CD4-positive, alpha-beta memory T cell (primary cell): ENCODE measurements at places on chromosomes 5 and 9. TPM values are rescaled to one million over a fixed set of nuclear protein-coding genes. Genes with fewer than 3 reads are reported as not detected.

DNA sequence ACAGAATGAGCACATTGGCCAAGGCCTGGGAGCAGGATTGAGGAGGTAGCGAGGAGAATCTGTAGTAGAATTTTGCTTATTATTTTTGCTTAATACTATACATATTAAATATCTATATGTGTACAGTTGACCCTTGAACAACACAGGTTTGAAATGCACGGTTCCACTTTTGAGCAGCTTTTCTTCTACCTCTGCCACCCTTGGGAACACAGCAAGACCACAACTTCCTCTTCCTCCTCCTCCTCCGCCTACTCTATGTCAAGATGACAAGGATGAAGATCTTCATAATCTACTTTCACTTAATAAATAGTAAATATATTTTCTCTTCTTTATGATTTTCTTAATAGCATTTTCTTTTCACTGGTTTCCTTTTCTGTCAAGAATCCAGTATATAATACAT is 541.4 kb downstream of the KCTD16 start:
- no peaks in the 10 kb centered on the region for H3K36me3 ChIP-seq
- no peaks in the 10 kb centered on the region for H3K4me1 ChIP-seq
- no peak for DNase-seq
- no peaks in the 10 kb centered on the region for H3K27me3 ChIP-seq
- H3K27ac ChIP-seq, result no peak overlapping the region

GRCh38 chr9:6307551-6308096 is 20.6 kb upstream of the TPD52L3 start:
- DNase-seq, result no peak
- no peaks in the 10 kb centered on the region for H3K36me3 ChIP-seq
- peaks cover 10% of the 10 kb centered on the region for H3K27me3 ChIP-seq
- no peak overlapping the region for H3K27ac ChIP-seq
- no peak overlapping the region for H3K4me3 ChIP-seq
- no peaks in the 10 kb centered on the region for H3K4me1 ChIP-seq

GRCh38 chr5:147332658-147333057 is 97.8 kb downstream of the STK32A start:
- no peak for DNase-seq
- H3K27ac ChIP-seq, result no peak overlapping the region
- H3K27me3 ChIP-seq, result no peaks in the 10 kb centered on the region
- no peak overlapping the region for H3K4me3 ChIP-seq
- no peaks in the 10 kb centered on the region for H3K4me1 ChIP-seq
- no peaks in the 10 kb centered on the region for H3K36me3 ChIP-seq

The CDH12 gene
- total RNA-seq, result not detected

DNA sequence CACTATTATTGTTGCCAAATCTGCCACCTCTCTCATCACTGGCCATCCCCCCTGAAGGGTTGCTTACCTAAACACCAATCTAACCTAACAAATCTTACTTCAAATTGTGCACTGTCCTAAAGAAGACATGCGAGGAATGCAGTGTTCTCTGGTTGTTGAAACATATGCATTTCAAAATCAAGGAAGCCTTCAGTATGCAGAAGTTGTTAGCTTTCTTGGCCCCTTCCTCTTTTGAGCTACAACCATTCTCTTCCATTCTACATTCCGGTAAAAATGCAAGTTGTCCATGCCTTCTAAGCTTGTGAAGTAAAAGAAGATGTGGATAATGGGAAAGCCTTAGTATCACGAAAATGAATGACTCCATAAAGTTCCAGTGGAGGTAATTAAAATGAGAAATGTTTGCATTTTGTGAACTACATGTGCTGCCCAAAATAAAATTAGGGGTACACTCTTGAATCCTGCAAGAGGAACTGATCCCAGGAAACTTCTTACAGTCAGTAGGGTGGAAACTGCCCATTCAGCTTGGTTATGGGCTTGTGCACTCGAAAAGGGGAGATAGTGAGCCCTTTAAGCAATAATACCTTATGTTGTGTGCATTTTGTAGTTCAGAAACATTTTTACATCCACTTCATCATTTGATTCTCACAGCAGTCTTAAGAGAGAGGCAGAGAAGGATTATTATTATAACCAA is 77.6 kb upstream of the ADRB2 start:
- H3K27me3 ChIP-seq, result no peaks in the 10 kb centered on the region
- no peak overlapping the region for H3K4me3 ChIP-seq
- H3K4me1 ChIP-seq, result no peaks in the 10 kb centered on the region
- H3K36me3 ChIP-seq, result no peaks in the 10 kb centered on the region

- no peaks in the 10 kb centered on the region for H3K36me3 ChIP-seq
- no peak overlapping the region for H3K4me3 ChIP-seq
- H3K27me3 ChIP-seq, result no peaks in the 10 kb centered on the region
- no peak overlapping the region for H3K27ac ChIP-seq
- H3K4me1 ChIP-seq, result no peaks in the 10 kb centered on the region
- DNase-seq, result no peak
Observed at GRCh38 chr9:8143677-8144076, 344.1 kb upstream of the DMAC1 start.

The FLT4 gene
- total RNA-seq, result 10.3 TPM

DNA sequence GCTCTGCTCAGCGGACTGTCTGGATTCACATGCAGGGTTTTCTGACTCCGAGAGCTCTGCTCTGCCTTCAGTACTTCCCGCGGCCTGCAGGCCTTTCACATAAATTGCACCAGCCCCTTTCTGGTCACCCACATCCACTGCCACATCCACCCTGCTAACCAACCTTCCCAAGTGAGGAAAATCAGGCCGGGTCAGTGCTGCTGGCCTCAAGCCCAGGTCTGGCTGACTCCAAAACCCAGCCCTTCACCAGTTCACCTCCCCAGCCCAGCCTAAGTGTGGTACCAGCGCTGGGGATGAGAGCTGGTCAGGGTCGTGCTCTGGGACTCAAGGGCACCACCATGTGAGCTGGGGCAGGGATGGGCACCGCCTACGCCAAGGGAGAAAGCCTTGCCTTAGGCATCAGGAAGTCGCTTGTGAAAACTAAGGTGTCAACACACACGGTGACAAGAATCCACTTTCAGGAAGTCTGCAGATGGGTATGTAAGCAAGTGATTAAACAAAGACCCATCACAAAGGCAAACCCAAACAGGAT is 12.3 kb downstream of the LMAN2 start:
- H3K4me1 ChIP-seq, result no peaks in the 10 kb centered on the region
- peaks cover 61% of the 10 kb centered on the region for H3K36me3 ChIP-seq
- H3K27me3 ChIP-seq, result no peaks in the 10 kb centered on the region
- H3K27ac ChIP-seq, result no peak overlapping the region
- no peak for DNase-seq

DNA sequence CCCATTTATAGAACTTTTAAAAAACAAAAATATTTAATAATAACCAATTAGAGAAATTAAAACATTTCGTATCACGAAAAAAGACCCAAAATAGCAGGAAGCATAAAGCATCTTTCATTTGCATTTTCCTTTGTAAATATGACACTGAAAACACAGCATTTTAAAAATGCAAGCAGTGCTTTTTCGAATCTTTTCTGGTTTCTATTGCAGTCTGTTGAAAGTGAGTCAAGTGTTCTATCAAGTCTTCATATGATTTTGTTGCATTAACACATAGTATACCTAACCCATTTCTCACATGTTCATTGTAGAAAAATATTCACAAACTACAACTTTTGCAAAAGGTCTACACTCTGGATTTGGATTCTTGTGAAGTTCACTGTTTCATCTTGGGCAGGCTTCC is 198.8 kb downstream of the SEMA5A start:
- no peaks in the 10 kb centered on the region for H3K27me3 ChIP-seq
- H3K36me3 ChIP-seq, result no peaks in the 10 kb centered on the region
- DNase-seq, result no peak
- no peak overlapping the region for H3K27ac ChIP-seq
- no peaks in the 10 kb centered on the region for H3K4me1 ChIP-seq
- no peak overlapping the region for H3K4me3 ChIP-seq

DNA sequence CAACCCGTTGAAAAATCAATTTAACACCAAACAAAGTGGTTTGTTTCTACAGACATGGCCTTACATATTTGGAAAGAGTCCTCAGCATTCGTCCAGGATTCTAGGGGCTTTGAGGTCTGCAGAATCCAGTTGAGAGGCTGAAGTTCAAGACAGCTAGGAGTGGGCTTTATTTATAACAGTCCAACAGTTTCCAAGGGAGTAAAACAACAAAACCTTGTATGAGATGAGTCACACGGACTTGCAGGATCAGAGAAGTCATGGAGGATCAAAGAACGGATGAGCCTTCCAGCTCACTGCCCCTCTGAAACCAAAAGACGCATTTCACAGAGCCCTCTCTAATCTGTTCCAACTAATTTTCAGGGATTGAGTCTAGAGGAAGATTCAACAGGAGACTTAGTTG is 11.1 kb upstream of the ESM1 start:
- no peaks in the 10 kb centered on the region for H3K36me3 ChIP-seq
- H3K27ac ChIP-seq, result no peak overlapping the region
- no peak for DNase-seq

The ANKDD1B gene
- 0.61 TPM for total RNA-seq

DNA sequence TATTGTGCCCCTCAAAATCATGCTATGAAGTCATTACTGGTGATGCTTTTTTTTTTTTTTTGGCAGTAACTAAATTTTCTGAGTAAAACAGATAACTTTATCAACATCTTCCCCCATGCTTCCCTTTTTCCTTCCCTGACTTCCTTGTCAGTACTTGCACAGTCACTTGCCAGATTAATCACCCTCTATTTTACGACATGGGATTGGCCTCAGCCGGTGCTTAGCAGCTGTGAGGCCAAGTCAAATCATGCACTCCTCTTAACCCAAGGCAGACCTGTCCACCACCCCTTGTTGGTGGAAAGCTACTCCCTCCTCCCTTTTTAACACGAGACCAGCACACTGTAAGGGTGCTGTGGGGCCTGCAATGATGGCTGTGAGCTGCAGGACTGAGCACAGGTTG is 118.0 kb upstream of the OTULINL start:
- no peaks in the 10 kb centered on the region for H3K36me3 ChIP-seq
- H3K4me1 ChIP-seq, result no peaks in the 10 kb centered on the region
- DNase-seq, result no peak
- H3K27me3 ChIP-seq, result no peaks in the 10 kb centered on the region
- no peak overlapping the region for H3K27ac ChIP-seq
- H3K4me3 ChIP-seq, result no peak overlapping the region

DNA sequence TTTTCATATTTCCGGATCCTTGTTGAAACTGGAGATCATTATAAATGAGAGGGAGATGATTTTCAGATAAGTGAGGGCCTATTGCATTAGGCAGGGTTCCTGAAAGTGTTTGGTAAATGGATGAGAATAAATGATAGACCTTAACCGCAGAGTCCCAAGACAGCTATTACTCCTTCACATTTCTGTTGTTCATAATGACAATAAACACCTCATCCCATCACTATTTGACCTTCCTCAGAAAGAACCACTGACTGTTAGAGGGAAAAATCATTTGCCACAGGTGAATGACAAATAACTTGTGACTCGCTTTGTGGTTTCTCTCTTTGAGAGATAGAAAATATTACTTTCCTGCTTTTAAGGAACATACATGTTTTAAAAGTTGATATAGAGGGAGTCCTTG is 47.3 kb upstream of the TRMT10B start:
- no peak overlapping the region for H3K27ac ChIP-seq
- H3K4me3 ChIP-seq, result no peak overlapping the region
- H3K27me3 ChIP-seq, result no peaks in the 10 kb centered on the region
- H3K4me1 ChIP-seq, result no peaks in the 10 kb centered on the region
- DNase-seq, result no peak

DNA sequence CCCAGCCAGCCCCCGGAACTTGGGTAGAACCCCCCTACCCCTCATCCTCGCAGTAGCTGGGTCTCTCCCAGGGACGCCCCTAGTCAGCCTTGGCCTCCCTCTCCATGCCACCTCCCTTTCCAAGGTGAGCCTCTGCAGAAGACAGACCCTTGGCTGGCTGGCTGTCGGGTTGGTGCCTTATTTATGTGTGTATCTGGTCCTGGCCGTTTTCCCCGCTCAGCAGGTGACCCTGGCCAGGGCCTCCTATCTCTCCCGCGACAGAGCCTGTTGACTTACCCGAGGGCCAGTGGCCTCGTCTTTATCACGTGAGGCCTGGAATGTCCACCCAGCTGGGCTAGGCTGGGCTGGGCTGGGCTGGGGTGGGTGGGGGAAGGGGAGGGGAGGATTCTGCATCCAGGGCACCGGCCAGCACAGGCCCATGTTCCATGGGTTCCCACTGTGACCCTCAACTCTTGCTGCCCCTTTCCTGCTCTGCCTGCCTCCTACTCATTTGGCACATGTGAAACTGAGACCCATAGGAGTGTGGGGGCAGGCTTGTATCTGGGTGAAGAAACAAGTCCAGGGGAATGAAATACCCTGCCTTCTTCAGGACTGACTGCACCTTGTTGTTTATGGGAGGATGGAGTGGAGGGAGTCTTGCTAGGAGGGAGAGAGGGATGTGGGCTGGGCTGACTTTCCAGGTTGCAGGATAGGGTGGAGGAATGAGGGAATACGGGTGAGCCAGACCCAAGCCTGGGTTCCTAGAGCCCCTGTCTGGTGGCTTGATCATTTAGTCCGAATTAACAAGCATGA is 3.1 kb downstream of the CXXC5 start:
- peaks cover 37% of the 10 kb centered on the region for H3K4me1 ChIP-seq
- H3K4me3 ChIP-seq, result no peak overlapping the region
- peaks cover 41% of the 10 kb centered on the region for H3K27me3 ChIP-seq
- H3K36me3 ChIP-seq, result no peaks in the 10 kb centered on the region

The TCF7 gene
- 841 TPM for total RNA-seq

- no peaks in the 10 kb centered on the region for H3K27me3 ChIP-seq
- no peak overlapping the region for H3K27ac ChIP-seq
- H3K4me1 ChIP-seq, result no peaks in the 10 kb centered on the region
- DNase-seq, result no peak
Observed at GRCh38 chr5:101675510-101676219, 620.4 kb downstream of the SLCO4C1 start.

GRCh38 chr9:36818242-36818938 is 215.7 kb downstream of the PAX5 start:
- no peaks in the 10 kb centered on the region for H3K4me1 ChIP-seq
- no peaks in the 10 kb centered on the region for H3K36me3 ChIP-seq
- H3K27ac ChIP-seq, result no peak overlapping the region
- no peaks in the 10 kb centered on the region for H3K27me3 ChIP-seq
- DNase-seq, result no peak

The ZDHHC11B gene
- 8.0 TPM for total RNA-seq

GRCh38 chr5:141628175-141628788 is 8.4 kb downstream of the HDAC3 start:
- peaks cover 43% of the 10 kb centered on the region for H3K36me3 ChIP-seq
- DNase-seq, result no peak
- H3K4me1 ChIP-seq, result peaks cover 16% of the 10 kb centered on the region
- H3K27me3 ChIP-seq, result no peaks in the 10 kb centered on the region

DNA sequence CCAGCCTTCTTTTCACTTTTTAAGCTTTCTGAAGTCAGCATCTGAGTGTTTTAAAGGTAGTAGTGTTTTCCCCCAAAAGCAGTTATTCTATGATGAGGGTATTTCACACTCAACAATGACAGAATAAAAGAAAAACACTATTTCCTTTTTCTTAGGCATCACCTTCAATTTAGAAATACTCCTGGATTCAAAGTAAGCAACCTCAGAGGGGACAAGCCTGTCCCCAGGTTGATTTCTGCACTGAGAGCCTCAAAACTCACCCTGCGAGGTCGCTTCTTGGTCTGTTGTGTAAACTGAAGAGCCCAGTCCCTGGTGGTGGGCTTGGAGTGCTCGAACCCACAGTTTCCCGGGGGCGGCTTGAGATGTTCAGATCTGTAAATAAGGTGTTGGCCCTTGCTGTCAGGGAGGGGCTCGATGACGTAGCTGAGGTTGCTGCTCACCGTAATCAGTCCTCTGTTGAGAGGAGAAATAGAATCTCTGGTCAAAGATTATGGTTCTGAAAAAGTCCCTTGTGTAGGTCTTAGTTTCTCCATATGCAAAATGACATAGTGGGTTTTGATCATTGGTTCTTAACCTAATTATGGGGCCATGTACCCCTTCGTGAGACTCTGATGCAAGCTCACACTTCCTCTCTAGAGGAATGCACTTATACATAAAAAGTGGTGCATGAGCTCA is 55.9 kb downstream of the ADAM19 start:
- H3K4me1 ChIP-seq, result no peaks in the 10 kb centered on the region
- H3K36me3 ChIP-seq, result peaks cover 47% of the 10 kb centered on the region
- H3K4me3 ChIP-seq, result no peak overlapping the region
- DNase-seq, result no peak
- no peaks in the 10 kb centered on the region for H3K27me3 ChIP-seq
